ENCODE measurements at places on chromosomes 1 and 21.

GRCh38 chr1:183819059-183819458 is 14.1 kb downstream of the RGL1 start:
- DNase-seq = no peak

DNA sequence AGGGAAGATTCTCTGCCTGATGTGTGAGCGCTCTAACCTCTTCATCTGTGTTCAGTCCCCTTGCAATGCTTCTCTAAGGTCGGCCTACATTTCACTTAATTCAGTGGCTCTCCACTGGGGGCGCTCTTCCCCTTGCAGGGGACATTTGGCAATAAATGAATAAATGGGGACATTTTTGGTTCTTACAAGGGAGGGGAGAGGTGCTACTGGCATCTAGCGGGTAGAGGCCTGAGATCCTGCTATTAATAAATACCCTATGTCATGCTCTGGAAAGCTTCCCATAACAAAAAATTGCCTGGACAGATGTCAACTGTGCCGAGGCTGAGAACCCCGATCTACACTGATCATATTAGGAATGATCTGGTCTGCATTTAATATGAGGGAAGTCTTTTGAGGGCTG is 25.9 kb upstream of the DNAJC11 start:
- no peak for DNase-seq

GRCh38 chr1:44945967-44946366 is 40.4 kb downstream of the EIF2B3 start:
- DNase-seq = no peak

DNA sequence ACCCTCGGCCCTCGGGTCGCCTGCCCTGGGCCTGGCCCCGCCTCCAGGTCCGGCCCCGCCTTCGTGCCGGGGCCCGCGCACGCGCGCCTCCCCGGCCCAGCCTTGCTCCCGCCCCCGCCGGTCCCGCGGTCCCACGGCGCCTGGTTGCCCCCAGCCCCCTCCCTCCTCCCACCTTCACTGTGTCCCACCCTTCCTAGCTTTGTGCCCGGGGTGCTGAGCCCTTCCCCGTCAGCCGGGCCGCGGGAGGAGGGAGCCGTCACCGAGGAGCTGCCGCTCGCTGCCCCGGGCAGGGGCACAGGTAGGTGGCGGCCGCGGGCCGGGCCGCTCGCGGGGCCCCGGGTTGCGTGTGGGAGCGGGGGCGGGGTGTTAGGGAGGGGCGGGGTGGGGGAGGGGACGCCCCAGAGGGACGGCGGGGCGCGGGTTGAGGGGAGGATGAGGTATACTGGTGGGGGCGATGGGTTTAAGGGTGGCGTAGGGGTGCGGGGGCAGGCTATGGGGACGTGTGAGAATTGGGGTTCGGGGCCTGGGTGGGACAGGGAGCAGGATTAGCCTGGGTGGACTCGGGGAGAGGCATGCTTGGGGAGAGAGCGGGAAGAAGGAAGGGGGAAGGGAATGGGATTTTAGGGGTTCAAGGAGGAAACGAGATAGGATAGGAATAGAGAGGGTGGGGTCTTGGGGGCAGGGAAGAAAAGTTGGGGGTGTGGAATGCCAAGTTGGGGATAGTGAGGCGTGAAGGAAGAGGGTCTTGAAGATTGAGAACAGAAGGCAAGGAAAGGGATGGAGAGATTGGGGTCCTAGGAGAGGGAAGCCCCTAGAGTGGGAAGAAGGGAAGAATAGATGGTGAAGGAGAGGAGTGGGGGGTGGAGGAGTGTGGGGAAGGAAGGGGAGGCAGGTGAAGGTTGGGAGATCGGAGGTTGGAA is at the start of gene LRRC42:
Gene LRRC42 (plus strand): TSS at position 99 of the 920 bp plus-strand sequence. CDS start 5,650 bp downstream, outside the sequence.
- no peak for DNase-seq

GRCh38 chr1:215807911-215808436 is 240.9 kb downstream of the KCTD3 start:
- no peak for DNase-seq

GRCh38 chr1:203544978-203545816 is 51.2 kb downstream of the OPTC start:
- no peak for DNase-seq

- no peak for DNase-seq
Observed at GRCh38 chr1:240294566-240294965, 202.9 kb downstream of the FMN2 start.

DNA sequence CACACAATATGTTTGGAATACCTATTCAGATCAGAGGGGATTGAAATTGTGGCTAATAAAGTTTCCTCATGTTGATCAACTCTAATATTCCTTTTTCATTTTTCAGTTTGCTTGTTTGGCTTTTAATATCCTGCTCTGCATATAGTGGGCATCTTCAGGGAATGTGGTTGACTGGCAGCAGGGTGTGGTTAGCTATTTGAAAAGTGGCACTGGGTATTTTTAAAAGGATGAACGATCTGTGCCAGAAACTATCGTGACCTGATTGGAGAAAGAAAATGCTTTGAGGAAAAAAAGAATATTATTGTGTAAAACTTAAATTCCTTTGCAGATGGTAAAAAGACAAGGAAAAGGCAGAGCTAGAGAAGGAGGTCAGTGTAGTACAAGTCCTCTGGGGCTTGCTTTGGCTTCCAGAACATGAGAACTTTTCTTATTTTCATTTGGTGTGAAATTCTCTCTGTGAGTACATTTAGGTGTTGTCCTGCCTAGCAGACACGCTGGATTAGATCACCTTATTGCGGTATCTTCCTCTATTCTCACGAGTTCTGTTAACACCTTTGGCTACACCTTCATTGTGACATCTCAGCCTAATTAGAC is 329.7 kb upstream of the SNX7 start:
- DNase-seq = no peak

- no peak for DNase-seq
Observed at GRCh38 chr1:93056649-93057048, 22.4 kb upstream of the MTF2 start.

DNA sequence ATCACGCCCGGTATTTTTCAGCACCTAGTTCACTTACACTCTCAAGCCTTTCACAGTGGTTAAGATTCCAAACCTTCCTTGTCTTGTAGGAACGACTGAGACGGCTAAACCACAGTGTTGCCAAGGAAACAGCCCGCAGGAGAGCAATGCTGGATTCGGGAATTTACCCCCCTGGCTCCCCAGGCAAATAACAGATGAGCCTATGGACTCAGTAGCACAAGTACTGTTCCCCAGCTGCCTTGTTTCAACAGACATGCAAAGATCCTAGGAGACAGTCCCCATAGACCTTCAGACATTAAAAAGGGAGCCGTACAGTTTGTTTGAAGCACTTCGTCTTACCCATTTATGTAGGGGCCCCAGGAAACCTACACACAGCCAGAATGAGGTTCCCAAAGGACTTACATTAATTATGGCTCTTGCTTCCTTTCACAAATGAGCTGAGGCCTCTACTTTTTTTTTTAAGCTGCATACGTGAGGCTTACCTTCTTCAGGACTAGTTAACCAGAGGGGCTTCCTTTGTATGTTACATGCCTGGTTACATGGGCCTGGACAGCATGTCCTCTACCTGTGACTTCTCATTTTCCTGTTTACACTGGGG is 2.7 kb downstream of the SNAPIN start:
- no peak for DNase-seq
